RKO (cell line): ENCODE measurements at places on chromosomes 16 and 17.

GRCh38 chr16:48426244-48427141 lies 41.3 kb upstream of the SIAH1 start:
- no peak for DNase-seq

- DNase-seq: no peak
Observed at GRCh38 chr16:24950275-24950674, 64.9 kb downstream of the ARHGAP17 start.

- DNase-seq: no peak
Observed at GRCh38 chr17:30235386-30236296, at the start of gene SLC6A4. Gene SLC6A4, minus strand, starts transcription at chr17:30235697. Its CDS starts 13,739 bp downstream, at chr17:30221958.

GRCh38 chr16:64450177-64450576 lies 671.7 kb downstream of the CDH11 start:
- no peak for DNase-seq

- DNase-seq: no peak
Observed at GRCh38 chr17:46979147-46979863, at the start of gene RPRML. Gene RPRML, minus strand, starts transcription at chr17:46979253. Its CDS starts 246 bp downstream, at chr17:46979007.

DNA sequence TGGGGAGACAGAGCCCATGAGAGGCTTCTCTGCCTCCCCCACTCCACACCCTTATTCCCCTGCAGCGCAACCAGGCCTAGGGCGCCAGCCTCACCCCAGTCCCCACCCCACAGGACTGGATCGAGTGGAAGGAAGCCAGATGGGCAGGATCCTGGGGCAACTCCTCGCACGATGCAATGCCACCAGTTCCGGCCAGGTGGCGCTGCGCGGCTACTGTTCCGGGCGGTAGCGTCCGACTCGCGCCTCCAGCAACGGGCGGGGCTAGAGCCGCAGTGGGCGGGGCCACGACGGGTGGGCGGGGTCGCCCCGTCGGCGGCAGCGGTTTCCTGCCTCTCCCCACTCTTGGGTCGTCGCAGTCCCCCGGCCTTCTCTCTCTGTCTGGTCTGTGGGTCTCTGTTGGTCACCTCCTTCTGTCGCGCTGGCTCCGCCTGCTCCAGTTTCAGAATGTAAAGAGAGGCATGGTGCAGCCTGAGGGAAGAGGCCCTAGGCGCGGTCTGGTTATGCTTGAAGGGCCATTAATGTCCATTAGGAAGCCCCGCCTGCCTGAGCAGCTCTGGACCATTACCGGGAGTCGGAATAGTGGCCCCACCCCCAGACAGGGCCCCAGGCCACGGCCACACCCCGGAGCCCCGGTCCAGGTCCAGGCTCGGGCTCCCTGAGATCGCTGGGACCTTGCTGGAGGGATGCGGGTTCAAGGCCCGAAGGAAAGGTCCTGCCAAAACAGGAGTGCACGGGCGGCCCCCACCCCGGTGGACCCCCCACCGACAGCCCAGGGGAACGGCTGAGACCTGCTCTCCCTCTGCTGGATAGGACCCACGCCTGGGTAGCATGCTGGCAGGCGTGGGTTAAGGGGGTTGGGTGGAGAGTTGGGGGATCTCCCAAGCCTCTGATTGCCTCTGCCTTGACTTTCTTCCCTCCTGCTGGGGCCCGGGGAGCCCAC lies 3.3 kb upstream of the NHERF2 start:
- DNase-seq: peak; percentile 79

DNA sequence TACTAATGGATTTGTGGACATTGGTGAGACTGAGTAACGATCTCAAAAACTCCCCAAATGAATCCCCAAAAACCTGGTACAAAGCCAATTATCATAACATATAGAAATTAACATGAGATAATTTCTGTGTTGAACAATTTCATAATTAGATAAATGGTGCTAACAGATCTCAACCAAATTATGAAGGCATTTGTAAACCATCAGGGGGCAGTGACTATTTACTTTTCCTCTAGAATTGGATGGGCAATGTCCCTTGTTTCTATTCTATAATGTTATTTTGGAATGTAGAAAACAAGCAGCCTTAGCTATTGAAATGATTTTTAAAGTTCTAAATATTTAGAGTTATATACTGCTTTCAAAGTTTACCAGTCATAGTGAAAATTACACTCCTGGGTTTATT lies 57.8 kb downstream of the MYH10 start:
- no peak for DNase-seq

DNA sequence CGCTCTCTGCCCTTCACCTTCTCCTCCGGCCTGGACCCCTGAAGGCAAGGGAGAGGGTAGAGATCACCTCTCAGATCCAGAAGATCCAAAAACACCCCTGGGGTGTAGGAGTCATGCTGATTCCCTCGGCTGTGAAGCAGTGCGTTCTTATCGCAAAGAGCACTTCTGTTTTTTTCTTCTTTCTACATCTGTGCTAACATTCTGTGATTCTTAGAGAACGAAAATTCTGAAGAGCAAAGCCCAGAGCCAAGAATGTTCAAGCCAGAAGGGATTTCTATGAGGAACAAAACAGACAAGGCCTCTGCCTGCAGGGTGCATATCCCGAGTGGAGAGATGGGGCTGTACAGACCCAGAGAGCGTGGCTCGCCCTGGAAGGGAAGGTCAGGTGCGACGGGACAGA lies 17.2 kb downstream of the NPTX1 start:
- DNase-seq: no peak

DNA sequence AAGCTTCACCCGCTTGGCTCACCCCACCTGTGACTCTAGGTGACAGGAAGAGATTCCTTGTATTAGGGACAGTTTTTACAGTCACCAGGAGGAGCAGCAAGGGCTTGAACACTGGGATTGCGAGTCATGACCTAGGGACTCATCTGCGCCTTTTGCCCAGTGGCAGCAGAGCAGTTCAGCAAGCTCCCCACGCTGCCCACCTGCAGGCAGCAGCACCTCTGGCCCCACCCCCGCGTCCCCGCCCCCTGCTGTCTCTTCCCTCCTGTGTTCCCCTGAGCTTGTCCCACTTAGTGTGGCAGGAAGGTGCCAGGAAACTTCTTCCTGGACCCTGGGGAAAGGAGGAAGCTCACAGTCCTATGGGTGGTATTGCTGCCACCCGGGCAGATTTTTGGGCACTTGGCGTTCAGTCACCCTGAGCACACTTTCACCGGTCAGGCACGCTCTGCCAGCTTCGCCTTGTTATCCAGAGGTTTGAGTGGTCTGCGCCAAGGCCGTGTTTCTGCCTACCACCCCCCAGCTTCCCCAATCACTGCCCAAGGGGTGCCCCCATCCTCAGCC lies 8.7 kb downstream of the MMP15 start:
- DNase-seq: no peak

DNA sequence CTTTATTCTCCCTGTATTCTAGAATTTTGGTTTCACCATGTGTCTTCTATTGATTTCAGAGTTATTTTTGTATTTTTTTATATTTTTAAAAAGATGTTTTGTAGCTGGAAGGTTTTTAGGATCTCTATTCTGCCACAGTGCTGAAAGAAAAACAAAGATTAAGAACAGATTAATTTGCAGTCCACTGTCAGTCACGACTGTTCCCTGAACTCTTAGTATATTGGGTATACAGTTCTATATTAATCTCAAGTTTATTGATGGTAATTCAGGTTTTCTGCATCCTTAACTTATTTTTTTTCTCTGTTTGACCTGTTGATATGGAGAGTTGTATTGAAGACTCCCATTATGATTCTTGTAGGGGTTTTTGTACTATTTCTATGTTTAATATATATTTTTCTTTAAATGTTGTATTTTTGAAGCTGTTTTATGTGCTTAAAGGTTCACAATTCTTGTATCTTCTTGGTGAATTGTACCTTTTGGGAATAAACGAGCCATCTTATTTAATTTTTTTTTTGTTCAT lies 2.9 kb downstream of the SPECC1 start:
- no peak for DNase-seq

DNA sequence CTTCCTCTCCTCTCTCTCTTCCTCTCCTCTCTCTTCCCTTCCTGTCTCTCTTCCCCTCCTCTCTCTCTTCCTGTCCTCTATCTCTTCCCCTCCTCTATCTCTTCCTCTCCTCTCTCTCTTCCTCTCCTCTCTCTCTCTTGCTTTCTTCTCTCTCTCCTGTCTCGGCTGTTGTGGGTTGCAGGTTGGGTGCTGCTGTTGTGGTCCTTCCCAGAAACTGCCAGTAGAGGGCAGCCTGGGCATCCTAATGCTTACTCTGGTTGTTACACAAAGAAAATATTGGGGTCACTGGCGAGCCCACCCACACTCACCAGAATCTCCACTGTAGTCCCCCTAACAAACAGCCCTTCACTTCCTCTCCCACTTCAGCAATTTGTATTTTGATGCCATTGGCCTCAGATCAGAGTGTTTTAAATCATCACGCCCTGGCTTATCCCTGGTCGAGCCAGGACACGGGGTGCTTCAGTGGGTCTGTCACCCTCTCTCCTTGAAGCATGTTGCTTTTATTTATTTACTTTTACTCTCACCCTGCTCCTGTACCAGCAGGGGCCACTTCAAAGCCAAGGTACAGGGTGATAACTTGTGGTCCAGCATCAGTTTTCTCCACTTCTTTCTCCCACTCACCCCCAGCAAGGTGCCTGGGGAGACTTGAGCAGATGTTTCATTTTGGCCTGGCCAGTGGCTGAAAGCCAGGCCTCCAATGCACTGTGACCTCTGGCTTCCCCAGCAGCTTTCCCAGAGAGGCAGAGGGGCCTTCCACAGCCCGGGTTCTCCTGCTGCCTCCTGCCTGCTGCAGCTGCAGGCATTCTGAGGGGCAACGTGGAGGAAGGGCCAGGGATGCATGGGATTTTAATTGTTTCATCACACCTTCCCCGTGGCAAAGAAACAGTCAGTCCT lies 4.7 kb upstream of the MMP15 start:
- DNase-seq: peak; percentile 42

- no peak for DNase-seq
Observed at GRCh38 chr17:4587803-4588202, 3.5 kb downstream of the SMTNL2 start.

GRCh38 chr16:11168386-11169051 lies 87.5 kb downstream of the SOCS1 start:
- no peak for DNase-seq

DNA sequence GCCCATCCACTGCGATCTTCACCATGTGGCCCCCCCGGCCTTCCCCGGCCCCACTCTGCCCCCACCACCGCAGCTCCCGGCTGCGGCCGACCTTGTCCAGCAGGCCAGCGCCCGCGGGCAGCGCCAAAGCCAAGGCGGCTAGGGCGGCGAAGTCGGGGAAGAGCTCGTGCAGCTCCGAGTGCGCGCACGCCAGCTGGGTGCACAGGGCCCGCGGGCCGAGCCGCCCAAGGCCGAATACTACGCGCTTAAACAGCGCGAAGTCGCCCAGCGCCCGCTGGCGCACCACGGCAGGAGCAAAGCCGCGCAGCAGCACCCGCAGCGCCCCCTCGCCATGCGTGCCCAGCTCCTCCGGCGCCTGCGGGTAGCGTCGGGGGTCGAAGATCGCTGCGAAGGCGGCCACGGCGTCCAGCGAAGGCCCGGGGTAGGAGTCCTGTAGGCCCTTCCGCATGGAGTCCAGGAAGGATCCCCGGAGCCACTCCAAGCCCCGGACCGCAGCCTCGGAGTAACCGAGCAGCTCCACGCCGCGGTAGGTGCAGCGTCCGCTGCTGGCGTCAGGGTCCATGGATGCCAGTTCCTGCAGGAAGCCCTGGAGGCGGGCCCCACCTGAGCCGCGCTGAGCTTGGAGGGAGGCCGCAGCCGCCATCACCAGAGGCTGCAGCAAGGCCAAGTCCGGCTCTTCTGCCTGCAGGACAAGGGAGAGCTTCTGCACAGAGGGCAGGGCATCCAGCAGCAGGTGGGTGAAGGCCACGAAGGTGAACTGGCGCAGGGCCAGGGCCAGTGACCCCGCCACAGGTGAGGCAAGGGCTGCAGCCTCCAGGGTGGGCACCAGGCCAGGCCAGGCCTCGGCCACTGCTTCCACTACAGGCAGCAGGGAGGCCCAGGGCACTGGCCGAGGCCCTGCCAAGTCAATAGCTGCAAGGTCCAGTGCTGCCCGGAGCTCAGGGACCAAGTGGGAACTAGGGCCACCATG lies 10.3 kb downstream of the C17orf113 start:
- DNase-seq: no peak

DNA sequence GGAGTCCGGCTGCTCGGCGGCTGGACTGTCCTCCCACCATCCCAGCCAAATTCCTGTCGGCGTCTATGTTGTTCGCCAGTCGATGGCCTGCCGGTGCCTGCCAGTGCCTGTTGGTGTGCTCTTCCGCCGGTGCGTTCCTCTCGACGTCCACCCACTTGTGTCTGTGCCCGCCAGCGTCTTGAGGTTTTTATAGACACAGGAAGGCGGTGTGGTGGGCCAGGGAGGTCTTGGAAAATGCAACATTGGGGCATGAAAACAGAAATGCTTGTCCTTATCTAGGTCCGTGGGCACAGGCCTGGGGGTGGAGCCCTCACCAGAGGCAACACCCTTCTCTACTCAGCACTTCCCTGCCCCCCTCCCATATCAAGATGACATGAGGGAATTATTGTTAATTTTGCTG lies 167.8 kb downstream of the IRF8 start:
- no peak for DNase-seq

DNA sequence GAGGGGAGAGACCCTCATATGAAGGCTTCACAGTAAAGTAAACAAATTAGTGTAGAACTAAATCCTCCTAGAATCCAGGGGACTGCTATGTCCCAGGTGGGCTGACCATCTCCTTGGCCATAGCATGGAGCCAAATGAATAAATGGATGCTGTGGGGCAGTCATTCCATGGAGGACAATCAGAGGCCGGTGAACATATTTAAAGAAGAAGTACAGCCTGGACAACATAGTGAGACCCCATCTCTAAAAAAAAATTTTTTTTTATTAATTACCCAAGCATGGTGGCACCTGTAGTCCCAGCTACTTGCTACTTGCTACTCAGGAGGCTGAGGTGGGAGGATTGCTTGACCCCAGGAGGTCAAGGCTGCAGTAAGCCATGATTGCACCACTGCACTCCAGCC lies 5.3 kb upstream of the CBFB start:
- DNase-seq: no peak

DNA sequence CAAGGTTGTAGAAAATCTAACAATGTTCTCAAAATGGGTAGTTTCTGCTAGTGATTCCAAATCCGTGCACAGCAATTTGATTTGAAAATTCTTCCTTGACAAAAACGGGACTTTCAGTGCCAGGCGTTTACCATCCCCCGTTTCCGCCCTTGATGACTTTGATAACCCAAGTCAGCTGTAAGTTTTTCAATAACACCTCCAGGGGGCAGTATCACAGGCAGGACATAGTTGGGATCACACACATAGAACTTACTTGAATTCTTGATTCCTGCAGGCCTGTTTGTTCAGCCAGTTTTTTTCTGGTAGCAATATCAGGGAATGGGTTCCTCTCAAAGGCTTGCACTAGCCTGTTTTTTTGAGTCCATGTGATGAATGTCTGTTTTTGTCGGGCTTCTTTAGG lies 5.6 kb downstream of the DUXB start:
- DNase-seq: no peak
